ENCODE measurements at places on chromosomes 3 and 15.

GRCh38 chr15:63972801-63973200 is 73.5 kb downstream of the DAPK2 start:
- DNase-seq, result no peak

DNA sequence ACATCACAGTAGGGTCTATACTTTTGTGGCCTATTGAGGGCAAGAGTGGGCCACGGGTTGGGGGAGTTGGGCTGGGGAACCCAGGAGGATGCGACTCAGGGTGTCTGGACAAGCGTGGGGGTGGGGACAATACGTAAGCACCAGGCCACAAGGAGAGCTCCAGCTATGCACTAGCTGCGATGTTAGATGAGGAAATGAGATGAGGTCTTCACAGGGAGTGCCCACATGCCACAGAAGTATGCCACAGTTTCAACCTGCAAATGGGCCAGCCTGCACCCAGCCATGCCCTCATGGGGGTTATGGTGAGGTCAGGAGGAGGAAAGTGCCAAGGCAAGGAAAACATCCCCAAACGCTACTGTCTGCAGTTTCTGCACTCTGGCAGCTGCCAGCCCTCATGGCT is 30.5 kb downstream of the CACNA2D2 start:
- DNase-seq, result no peak

GRCh38 chr3:23480329-23480714 is 277.2 kb downstream of the UBE2E2 start:
- DNase-seq, result no peak

GRCh38 chr3:38311476-38311875 is 29.4 kb downstream of the SLC22A14 start:
- no peak for DNase-seq

DNA sequence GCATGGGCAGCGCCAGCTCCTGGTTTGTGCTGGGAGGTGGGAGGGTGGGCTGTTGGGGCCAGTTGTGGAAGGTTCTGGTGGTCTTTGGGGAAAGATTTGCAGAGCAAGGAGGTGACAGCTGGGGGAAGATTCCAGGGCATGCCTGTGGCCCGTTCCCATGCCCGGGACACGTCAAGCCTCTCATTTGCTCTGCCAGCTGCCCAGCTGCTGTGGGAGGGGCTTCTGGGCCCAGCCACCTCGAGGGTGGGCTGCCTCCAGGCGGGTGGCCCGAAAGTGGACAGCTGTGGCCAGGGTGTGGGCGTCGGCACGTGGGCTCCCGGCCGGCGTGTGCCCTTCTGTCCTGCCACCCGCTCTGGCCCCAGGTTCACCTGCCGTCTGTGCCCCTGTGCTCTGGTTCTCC is 17.2 kb downstream of the PLXNA1 start:
- DNase-seq, result no peak

DNA sequence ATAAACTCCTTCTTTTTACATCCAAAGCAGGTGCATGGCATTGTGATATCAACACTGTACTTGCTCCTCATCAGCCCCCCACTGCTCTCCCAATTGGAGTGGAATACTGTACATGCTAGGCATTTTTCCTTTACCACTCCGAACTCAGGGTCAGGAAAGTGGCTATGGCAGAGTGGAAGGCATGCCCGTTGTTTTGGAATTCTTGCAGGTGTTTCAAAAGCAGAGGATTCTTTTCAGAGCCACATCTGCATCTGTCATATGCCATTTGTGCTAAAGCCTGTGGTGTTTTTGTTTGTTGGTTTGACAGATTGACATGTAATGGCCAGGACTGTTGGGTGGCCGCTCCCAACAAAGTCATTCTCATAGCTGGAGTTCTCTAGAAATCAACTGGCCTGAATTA is 41.7 kb downstream of the SOX2 start:
- no peak for DNase-seq

- no peak for DNase-seq
Observed at GRCh38 chr3:63333815-63334214, 55.7 kb downstream of the SYNPR start.

DNA sequence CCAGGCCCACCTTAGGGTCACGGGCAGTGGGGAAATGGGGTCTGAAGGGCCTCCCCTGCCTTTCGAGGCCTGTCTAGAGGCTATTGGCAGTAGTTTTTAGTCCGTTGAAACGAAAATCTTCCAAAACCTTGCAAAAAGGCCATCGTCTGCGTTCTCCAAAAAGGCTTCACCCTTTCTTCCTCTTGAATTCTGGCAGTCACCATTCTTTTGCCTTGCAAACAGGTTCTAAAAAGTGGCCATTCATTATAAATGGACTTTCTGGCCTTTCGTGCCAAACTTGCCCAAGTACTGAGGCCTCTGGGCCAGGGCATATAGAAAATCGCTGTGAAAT is 367 bp upstream of the TARS3 start:
- no peak for DNase-seq
